ENCODE measurements at places on chromosomes 13 and 19.

DNA sequence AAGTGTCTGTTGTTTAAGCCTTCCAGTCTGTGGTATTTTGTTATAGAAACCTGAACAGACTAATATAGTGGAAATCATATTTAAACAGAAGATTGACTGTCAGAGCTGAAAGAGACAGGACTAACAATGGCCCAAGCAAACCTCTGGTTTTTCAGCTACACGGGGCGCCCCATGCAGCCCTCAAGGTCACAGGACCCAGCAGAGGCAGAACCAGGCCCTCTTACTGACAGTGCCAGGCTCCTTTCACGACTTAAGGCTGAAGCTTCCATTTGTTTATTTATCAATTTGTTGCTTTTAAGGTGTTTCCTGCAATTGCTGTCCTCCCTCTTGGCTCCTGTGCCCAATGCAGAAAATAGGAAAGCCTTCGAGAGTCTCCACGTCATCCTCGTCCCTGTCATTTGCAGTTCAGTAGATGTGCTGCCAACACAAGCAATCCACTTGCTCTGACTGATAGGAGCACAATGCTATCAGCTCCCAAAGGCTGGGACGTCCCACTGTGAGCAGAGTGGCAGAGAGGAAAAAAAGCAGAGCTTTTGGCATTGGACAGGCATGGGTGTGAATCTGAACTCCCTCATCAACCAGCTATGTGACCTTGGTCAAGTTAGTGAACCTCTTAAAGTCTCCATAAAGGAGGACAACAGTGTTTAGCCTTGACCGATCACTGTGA is 10.5 kb upstream of the SLC7A1 start:
- DNase-seq, result no peak

DNA sequence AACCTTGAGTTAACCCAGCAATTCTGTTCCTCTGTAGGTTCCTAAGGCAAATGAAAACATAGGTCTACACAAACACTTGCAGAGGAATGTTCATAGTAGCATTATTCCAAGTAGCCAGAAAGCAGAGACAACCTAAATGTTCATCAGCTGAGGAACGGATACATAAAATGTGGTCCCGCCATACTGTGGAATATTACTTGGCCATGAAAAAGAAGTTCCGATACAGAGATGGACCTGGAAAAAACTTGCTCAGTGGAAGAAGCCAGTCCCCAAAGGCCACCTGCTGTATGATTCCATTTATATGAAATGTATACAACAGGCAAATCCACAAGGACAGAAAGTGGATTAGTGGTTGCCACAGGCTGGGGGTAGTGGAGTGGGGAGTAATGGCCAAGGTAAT is 53.0 kb downstream of the ARHGEF18 start:
- DNase-seq, result no peak

- no peak for DNase-seq
Measured at GRCh38 chr19:1468821-1469254, 10.2 kb downstream of the C19orf25 start.

DNA sequence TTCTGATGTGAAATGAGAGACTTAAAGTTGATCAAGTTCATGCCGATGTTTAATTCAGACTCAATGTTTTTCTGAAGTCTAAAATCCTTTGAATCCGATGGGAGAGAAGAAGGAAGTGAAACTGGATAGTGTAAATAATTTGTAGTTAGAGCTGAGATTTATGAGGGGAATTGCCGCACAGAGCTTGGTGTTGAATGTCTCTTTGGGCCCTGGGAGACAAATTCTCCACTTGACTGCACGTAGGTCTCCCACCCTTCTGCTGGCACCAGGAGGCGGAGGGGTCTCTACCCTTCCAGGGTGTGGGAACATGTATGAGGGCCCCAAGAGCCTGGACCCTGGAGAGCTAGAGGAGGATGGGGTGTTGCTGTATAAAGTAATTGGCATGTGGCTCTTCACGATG is 140.8 kb upstream of the SERP2 start:
- no peak for DNase-seq

GRCh38 chr13:44294876-44295275 is 78.7 kb upstream of the SERP2 start:
- DNase-seq, result no peak

DNA sequence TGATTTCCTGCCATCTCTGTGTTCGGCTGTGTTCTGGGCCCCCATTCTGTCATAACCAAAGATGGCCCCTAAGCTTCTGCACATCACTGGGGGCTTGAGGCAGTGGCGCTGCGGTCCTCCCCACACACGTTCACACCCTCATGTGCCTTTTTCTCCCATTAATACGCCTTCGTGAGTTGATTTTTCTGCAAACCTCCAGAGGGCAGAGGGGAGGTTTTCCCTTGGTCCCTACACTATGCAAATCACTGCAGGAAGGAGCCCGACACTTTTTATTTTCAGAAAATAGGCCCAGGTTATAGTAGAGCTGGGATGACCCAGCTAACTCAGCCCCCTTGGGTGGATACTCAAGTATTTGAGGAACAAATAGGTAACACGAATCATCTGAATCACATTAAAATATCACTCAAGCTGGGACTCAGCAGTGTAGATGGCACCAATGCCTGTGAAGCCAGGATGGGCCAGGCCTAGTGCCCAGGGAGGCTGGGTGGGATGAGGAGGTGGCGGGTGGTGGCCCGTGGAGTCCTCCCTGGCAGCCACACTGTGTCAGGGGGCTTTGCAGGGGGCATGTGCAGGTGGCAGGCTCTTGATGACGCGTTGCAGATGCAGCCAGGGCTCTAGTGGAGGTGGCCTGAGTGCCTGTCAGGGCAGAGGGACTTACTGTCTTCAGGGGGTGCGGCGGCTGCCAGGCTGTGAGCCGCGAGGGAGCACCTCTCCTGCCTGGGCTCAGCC is 234.3 kb downstream of the TEX29 start:
- no peak for DNase-seq

- no peak for DNase-seq
Measured at GRCh38 chr13:95793781-95794180, 116.8 kb downstream of the DNAJC3 start.

- no peak for DNase-seq
Measured at GRCh38 chr19:50725218-50725910, 2.2 kb downstream of the CLEC11A start.

GRCh38 chr13:96996886-96997285 is 2.6 kb upstream of the OXGR1 start:
- DNase-seq, result no peak

DNA sequence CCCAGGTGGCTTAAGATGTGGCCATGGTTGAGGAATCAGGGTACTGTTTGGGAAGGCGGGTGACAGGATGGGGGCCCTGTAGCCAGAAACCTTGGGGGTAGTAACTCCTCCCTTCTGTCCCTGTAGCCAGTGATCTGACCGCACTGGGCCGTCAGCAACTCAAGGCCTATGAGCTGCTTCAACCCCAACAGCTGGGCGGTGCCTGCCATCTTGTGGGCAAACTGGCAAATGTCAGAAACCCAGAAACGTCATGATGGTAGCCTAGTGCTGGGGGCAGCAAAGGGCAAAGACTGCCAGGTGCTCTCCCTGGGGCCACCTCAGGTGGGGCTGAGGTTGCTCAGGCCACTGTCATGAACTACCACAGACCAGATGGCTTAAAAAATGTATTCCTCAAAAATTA is 3.5 kb downstream of the COPE start:
- DNase-seq, result peak; percentile 75

- DNase-seq, result no peak
Measured at GRCh38 chr13:43295321-43295720, 271.9 kb downstream of the DNAJC15 start.

DNA sequence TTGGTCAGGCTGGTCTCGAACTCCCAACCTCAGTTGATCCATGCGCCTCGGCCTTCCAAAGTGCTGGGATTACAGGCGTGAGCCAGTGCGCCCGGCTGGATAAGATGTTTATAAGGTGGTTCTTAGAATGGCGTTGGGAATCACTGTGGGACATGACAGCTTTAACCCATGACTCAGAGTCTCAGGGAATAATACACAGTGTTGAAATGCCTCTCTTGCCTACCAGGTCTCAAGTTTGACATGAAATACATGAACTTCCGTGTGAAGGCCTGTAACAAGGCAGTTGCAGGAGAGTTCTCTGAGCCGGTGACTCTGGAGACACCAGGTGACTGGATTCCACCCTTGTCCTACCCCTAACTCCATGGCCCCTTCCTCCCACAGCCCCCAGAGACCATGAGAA is 12.6 kb downstream of the FSD1 start:
- DNase-seq, result no peak

- DNase-seq, result no peak
Measured at GRCh38 chr13:21960108-21960507, 289.2 kb downstream of the FGF9 start.

DNA sequence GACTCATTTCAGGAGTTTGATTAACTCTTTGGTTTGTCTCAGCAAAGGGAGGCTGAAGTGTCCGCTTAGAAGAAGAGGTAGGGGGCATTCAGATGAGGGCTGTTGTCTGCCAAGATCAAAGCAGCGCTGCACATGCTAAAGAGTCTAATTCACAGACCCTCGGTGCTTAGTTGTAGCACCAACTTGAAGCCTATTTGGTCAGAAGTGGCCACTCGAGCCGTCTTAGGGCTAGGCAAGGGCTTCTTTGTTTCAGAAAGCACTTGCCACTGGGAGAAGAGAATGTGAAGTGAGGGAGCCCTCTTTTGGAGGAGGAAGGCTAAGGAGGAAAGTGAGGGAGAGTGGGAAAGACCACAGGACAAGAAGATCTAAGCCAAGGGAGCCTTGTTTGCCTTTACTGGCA is 313.4 kb upstream of the TMTC4 start:
- DNase-seq, result peak; percentile 50

GRCh38 chr13:30353471-30354215 is 46.3 kb upstream of the KATNAL1 start:
- DNase-seq, result no peak

DNA sequence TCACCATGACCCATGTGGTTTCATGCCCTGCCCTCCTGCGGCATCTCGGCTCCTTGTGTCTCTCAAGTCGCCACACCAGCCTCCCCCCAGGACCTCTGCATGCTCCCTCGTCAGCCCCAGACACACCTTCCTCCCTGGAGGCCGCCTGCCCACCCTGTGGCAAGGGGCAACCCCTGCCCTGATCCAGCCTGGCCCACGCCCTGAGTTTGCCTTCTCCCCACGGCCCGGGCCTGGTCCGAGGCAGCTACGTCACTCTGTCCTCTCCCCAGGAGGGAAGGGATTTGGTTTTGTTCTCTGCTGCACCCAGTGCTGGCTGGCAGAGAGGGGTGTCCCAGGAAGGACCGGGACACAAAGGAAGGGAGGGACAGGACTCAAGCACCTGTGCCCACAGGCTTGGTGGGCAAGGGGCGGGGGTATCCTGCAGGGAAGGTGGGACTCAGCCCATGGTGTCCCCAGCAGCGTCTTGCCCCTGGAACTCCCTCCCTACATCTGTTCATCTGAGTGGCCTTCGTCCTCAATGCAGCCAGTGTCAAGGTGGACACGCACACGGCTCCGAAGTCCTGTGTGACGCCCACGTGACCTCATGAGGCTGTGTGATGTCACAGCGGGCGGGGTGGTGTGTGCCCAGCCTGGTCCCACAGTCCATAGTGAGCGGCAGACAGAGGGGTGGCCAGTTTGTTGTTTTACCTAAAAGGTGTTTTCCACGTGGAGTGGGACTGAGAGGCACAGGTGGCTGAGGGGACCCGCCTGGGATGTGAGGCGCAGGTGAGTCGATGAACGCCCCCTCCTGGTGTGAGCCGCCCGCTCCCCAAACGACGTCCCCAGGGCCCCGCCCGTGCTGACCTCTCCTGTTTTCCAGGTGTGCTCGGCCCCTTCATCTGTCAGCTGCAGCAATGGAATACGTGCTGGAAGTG is at the start of gene TEX29:
TSS of gene TEX29 (plus strand) at position 645 of the 914 bp plus-strand sequence. CDS start at position 894, 249 bp downstream.
- DNase-seq, result no peak

GRCh38 chr19:18223860-18224524 is 2.2 kb downstream of the PDE4C start:
- no peak for DNase-seq

- DNase-seq, result no peak
Measured at GRCh38 chr13:66425741-66426140, 804.4 kb downstream of the PCDH9 start.

- DNase-seq, result peak; percentile 34
Measured at GRCh38 chr13:38819053-38819452, 132.2 kb downstream of the FREM2 start.

GRCh38 chr13:65789815-65790214 is 1440.3 kb downstream of the PCDH9 start:
- DNase-seq, result no peak

DNA sequence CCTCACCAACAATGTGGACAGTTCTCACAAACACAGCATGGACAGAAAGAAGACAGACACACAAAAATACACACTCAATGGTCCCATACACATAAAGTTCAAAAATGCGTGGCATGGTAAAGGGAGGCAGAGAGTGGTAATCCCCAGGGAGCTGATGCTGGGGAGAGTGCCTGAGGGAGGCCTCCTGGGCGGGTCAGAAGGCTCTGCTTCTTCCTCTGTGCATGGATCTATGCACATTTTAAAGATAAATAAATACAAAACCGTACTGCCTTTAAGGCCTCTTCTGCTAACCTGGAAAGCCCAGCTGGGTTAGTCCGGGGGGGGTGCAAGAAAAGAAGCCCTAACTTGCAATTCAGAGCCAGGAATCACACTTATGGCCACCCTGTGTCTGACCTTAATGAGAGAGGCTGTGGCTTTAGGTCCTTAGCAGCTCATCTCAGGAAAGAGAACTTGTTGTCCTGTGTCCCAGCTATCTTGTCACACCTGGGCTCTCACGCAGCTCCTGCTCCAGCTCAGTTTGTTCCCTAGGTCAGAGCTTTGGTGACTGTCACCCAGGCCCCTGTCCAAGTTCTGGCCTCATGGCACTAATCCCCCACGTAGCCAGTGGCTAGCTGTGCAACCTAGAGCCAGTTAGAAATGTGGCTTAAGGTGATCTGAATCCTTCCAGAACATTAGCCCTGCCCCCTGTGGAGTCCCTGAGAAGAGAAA is 28.5 kb downstream of the POP4 start:
- DNase-seq, result no peak

- peak; percentile 57 for DNase-seq
Measured at GRCh38 chr13:44306371-44307192, 67.0 kb upstream of the SERP2 start.

GRCh38 chr19:30144242-30144758 is 202.3 kb downstream of the URI1 start:
- no peak for DNase-seq

GRCh38 chr19:34325981-34326787 is 38.8 kb upstream of the GPI start:
- no peak for DNase-seq
